Stomach (tissue), 19 donors: ENCODE measurements at places on chromosomes 2 and 18. TPM values are rescaled to one million over a fixed set of nuclear protein-coding genes. Genes with fewer than 3 reads are reported as not detected.

Gene PFN4
- total RNA-seq = not detected

GRCh38 chr18:49490246-49490762, 3.3 kb upstream of the C18orf32 start:
- DNase-seq = no peak

- DNase-seq = peak; percentile 30
Observed at GRCh38 chr2:35864141-35864540, 491.4 kb upstream of the CRIM1 start.

Gene FAM237A
- not detected for total RNA-seq

Gene IL18RAP
- total RNA-seq = 16.8 TPM

Gene CRYGC
- not detected for total RNA-seq

Gene GKN1
- total RNA-seq = 116 TPM

- no peak for DNase-seq
Observed at GRCh38 chr2:195579776-195580555, 77.1 kb upstream of the SLC39A10 start.

DNA sequence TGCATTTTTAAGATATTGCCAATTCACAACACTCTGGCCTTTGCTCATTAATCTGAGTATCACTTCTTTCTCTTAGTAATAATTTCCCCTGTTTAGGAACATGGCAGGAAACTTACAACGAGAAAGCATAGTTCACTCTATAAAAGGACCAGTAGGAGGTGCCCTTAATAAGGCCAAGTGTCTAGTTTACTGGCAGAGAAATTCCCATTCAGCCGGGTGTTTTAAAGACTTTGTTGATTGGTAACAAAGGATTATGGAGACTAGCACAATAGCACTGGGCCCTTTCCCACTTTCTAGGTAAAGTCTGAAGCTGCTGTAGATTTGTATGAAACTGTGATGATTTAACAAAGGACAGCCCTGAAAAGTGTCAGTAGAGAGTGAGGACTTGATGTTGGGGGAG, 3.1 kb downstream of the DCC start:
- DNase-seq = no peak

Gene IL36RN
- not detected for total RNA-seq

DNA sequence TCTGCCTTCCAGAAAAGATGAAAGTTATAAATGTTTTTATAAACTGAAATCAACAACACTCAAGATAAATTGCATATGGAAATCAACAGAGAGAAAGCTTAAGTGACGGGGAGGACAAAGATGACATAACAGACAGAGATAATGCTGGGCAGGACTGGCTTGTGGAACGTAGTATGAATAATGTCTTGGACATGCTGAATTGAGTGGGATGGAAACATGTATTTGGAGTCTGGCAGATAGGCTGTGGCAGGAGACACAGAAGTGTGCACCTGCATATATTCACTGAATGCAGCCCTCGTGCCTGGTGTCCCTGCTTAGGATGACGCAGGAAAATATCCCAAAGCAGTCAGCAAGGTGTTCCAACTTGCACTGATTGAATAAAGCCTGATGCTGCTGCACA, 318.2 kb downstream of the CBLN2 start:
- no peak for DNase-seq

Gene CYRIA
- 2.2 TPM for total RNA-seq

DNA sequence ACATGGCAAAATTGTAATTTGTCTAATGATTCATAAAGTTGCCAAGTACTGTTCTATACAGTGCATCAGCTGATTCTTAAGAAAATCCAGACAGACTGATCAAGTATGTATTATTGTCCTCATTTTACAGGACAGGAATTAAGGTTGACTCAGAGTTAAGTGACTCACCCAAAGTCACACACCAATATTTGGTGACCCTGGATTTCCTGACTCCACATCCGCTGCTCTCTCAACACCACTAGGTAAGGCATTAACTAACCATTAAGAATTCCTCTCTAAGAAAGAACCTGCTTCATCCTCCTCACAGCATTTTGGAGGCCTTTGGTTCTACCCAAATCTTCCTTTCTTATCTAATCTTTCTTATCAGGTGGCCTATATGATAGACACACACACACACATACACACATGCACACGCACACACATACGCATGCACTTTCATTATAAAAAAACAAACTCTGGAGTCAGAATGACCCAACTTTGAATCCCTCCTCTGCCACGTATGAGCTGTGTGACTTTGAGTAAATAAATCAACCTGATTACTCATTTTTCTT, 150.8 kb downstream of the ANKRD44 start:
- DNase-seq = no peak

Gene ZNF892
- 4.2 TPM for total RNA-seq
